Smooth muscle cell of trachea (primary cell): ENCODE measurements at places on chromosomes 4 and X. TPM values are rescaled to one million over a fixed set of nuclear protein-coding genes. Genes with fewer than 3 reads are reported as not detected.

The TEX13C gene
- not detected in 2 replicates for total RNA-seq

The SLC9B1 gene
- 1.6 and 1.7 TPM in 2 replicates for total RNA-seq

The SLC26A1 gene
- 0.33 and 0.44 TPM in 2 replicates for total RNA-seq

The POU3F4 gene
- total RNA-seq: not detected in 2 replicates

The ETDB gene
- not detected in 2 replicates for total RNA-seq

The SPP1 gene
- 0.29 and 0.83 TPM in 2 replicates for total RNA-seq

The ARR3 gene
- total RNA-seq: not detected in 2 replicates

The ARMCX1 gene
- total RNA-seq: 82.7 and 111 TPM in 2 replicates

The FOXO4 gene
- 4.2 and 7.8 TPM in 2 replicates for total RNA-seq
